ENCODE measurements at places on chromosomes 1 and 21.

DNA sequence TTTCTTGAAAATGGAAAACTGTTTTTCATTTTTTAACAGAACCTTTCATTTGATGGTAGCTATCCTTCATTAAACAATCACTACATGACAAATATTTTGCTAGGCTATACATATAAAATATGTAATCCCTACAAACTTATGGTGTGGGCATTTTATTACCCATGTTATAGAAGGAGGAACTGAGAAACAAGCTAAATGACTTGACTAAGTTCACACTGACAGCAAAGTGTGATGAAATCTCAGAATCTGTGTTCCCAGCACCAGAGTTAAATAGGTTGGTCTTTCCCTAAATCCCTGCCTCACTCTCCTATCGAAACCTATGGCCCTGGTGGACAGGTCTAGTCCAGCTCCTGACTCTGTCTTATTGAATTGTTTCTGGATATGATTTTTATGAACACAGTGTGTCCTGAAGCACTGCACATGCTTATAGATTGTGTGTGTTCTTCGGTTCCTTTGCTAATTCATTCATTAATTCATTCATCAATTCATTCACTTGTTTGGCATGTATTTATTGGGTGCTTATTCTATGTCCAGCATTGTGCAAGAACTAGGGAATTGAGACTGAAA is 301.0 kb downstream of the GRIK1 start:
- no peak for DNase-seq

- DNase-seq: no peak
These were observed 43.5 kb upstream of the JAK1 start for GRCh38 chr1:65009724-65010420.

- no peak for DNase-seq
These were observed 54.5 kb upstream of the NADK start for GRCh38 chr1:1832820-1833219.

DNA sequence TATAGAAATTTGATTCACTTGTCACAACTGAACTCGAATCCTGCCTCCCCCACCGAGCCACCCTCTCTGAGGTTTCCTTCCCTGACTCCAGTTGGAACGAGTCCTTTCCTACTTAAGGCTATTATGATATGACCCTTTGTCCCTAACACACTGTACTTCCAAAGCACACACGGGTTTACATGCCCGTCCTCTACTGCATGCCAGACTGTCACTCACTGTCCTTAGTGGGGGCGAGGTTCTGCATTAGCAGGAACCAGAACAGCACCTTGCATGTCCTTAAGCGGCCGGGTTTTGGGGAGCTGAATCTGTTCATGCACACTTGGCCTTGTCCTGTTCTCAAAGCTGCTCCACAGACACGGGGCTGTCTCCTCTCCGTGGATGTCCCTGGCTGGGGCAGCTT is 164.6 kb upstream of the KCNJ6 start:
- no peak for DNase-seq

DNA sequence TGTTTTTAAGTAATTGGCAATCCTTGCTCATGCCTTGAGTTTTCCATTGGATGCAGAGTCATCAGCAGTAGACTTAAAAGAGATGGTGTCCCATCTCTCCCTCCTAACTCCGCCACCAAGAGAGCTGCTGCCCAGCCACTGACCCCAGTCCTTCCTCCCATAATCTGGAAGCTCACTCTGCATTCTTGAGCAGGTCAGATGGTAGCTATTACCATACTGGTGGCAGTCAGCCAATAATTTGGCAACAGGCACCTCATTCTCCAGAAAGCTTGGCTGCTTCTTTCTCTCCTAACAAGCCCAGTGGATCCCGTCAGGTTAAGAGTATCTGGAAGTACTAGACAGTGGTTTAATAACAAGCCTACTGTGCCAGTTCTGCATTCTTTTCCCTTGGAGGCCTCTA is 272.1 kb downstream of the ZNF648 start:
- DNase-seq: no peak
